ENCODE measurements at places on chromosomes 13 and 19. TPM values are rescaled to one million over a fixed set of nuclear protein-coding genes. Genes with fewer than 3 reads are reported as not detected.

GRCh38 chr13:102405499-102406100 lies 3.8 kb upstream of the FGF14 start:
- peaks cover 8% of the 10 kb centered on the region for H3K4me1 ChIP-seq
- no peak overlapping the region for H3K27ac ChIP-seq
- no peak overlapping the region for H3K4me3 ChIP-seq
- H3K27me3 ChIP-seq = no peaks in the 10 kb centered on the region
- H3K36me3 ChIP-seq = no peaks in the 10 kb centered on the region

DNA sequence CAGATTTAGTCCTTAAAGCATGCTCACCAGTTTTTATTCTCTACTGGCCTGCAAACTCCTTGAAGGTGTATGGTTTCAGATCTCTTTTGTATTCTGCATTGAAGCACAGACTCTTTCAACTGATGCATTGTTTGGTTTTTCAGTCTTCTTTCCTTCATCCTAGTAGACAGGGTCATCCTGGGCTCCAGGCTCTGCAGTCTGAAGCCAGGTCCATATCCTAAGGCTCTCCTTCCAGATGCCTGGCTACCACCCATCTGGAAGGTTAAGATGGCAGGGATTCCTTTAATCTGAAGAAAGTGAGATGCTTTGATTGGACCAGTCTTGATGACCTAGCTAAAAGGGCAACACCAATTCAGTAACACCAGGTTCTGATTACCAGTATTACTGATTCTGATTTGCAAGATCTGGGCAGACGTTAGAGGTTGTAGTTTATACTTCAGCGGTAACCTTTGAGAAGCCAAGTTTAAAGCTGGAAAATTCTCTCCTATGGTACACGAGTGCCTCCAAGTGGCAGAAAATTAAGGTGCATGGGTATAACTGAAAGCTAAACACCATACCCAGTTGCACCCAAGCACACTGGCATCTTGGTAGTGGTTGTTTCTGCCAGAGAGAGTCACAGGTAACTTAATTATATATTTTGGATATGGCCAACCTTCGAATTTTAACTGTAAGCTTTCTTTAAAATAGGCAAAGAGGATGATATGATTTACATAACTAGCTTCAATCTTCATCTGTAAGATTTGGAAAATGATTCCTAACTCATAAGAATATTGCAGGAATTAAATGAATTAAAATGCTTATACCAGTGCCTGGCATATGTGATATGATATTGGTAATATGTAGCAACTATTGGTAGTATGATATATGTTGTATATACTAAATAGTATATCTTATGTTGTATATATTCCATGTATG lies 1651.9 kb upstream of the MIR17HG start:
- no peak overlapping the region for H3K4me3 ChIP-seq
- H3K27me3 ChIP-seq = no peaks in the 10 kb centered on the region
- H3K27ac ChIP-seq = no peak overlapping the region
- no peak for DNase-seq

DNA sequence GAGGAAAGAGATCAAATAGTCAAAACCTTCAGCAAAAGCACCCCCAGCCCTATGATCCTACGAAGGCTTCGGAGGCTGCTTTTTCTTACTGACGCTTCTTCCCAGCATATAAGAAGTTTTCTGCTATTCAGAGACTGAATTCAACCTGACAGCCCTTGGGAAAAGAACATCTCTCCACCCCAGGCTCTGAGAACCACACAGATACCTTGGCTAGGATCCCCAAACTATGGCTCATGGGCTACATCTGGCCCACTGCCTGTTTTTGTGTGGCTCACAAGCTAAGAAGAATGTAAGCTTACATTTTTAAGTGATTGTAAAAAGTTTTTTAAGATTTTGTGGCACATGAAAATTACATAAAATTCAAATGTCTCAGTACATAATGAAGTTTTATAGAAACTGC lies 3.0 kb downstream of the SLC15A1 start:
- peaks cover 55% of the 10 kb centered on the region for H3K27me3 ChIP-seq
- no peak overlapping the region for H3K4me3 ChIP-seq
- H3K36me3 ChIP-seq = no peaks in the 10 kb centered on the region
- H3K4me1 ChIP-seq = peaks cover 8% of the 10 kb centered on the region
- DNase-seq = no peak
- H3K27ac ChIP-seq = no peak overlapping the region

GRCh38 chr13:70430256-70430655 lies 322.0 kb upstream of the KLHL1 start:
- no peaks in the 10 kb centered on the region for H3K27me3 ChIP-seq
- no peak for DNase-seq
- H3K36me3 ChIP-seq = no peaks in the 10 kb centered on the region
- no peaks in the 10 kb centered on the region for H3K4me1 ChIP-seq
- H3K27ac ChIP-seq = no peak overlapping the region

SLITRK5 gene
- 0.06 TPM for total RNA-seq

GRCh38 chr13:46478651-46479050 lies 74.3 kb upstream of the LRCH1 start:
- H3K4me3 ChIP-seq = no peak overlapping the region
- H3K27me3 ChIP-seq = no peaks in the 10 kb centered on the region
- no peaks in the 10 kb centered on the region for H3K36me3 ChIP-seq
- no peak overlapping the region for H3K27ac ChIP-seq
- no peak for DNase-seq

- no peaks in the 10 kb centered on the region for H3K36me3 ChIP-seq
- DNase-seq = no peak
- no peaks in the 10 kb centered on the region for H3K4me1 ChIP-seq
- no peak overlapping the region for H3K27ac ChIP-seq
- H3K4me3 ChIP-seq = no peak overlapping the region
Observed at GRCh38 chr13:84994582-84994981, 804.6 kb downstream of the SLITRK6 start.

DNA sequence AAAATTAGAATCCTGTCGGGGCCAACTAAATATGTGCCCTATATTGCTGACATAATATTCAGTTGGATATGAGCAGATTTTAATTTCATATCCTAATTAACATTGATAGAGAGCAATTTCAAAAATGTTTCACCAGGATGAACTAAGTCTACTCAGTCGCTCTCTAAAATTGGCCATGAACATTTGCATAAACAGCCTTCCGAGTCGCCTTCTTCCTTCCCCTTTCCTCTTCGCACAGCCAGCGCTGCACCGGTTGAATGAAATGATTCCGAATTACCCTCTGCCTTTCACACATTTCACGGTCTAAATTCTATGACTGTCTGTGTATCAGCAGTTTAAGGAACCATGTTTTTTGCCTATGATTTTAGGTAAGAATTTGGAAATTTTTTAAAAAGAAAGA lies 413.7 kb downstream of the LIG4 start:
- H3K4me1 ChIP-seq = no peaks in the 10 kb centered on the region
- DNase-seq = no peak
- no peak overlapping the region for H3K27ac ChIP-seq
- no peaks in the 10 kb centered on the region for H3K27me3 ChIP-seq
- no peak overlapping the region for H3K4me3 ChIP-seq

DNA sequence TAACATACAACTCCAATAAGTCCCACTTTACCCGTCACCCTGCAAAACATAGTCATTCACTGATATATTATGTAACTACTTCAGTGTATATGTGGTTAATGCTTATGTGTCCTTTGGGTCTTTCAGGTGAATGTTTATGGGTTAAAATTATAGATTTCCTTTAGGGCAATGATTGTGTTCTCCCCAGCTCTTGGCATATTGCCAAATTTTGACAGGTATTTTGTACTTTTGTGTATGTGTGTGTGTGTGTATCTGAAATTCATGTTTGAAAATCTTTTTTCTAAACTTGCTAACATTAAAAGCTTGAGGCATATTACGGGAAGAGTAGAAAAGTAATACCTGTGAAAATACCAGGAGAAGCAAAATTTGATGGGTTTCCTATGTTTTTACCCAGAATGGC lies 8.2 kb downstream of the CDK8 start:
- no peak overlapping the region for H3K27ac ChIP-seq
- no peaks in the 10 kb centered on the region for H3K36me3 ChIP-seq
- no peaks in the 10 kb centered on the region for H3K27me3 ChIP-seq
- DNase-seq = no peak
- peaks cover under 1% of the 10 kb centered on the region for H3K4me1 ChIP-seq

SERP2 gene
- 1.5 TPM for total RNA-seq

DNA sequence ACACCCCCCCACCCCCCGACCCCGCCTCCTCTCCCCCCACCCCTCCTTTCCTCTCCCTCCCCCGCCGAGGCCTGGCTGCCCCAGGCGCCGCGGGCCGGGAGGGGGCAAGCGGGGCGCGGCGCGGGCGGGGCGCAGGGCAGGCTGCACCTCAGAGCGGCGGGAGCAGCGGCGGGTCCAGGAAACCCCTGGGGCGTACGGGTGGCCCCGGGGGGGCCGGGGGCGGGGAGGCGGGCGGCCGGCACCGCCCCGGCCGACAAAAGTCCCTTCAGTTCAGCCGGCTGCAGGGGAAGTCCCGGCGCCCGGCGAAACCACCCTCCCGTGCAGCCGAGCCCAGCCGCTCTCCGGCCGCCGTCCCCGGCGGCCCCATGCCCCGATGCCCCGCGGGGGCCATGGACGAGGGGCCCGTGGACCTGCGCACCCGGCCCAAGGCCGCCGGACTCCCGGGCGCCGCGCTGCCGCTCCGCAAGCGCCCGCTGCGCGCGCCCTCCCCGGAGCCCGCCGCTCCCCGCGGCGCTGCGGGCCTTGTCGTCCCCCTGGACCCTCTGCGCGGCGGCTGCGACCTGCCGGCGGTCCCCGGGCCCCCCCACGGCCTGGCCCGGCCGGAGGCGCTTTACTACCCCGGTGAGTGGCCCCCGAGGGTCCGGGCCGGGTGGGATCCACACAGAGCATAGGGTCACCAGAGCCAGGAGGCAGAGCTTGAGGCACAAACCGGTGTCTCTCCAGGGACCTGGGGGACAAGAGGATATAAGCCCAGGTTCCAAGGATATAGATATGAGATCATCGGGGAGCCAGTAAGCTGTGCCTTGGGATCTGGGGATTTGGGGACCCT lies at the start of gene BCL3:
Gene BCL3 (plus strand): TSS at position 283 of the 829 bp plus-strand sequence. CDS start 83 bp downstream, at position 366.
- no peak for DNase-seq
- H3K36me3 ChIP-seq = peaks cover 6% of the 10 kb centered on the region
- H3K4me3 ChIP-seq = peak within 1 kb of the TSS; percentile 81
- H3K4me1 ChIP-seq = peaks cover 61% of the 10 kb centered on the region

ZNF628 gene
- 8.7 TPM for total RNA-seq

KIR2DL3 gene
- not detected for total RNA-seq

SLC8A2 gene
- 0.08 TPM for total RNA-seq

GRCh38 chr19:48490981-48491792 lies 20.4 kb downstream of the LMTK3 start:
- peak overlapping the region; percentile 30 for H3K27ac ChIP-seq
- no peak overlapping the region for H3K4me3 ChIP-seq
- H3K27me3 ChIP-seq = no peaks in the 10 kb centered on the region
- DNase-seq = no peak
- H3K4me1 ChIP-seq = peaks cover 39% of the 10 kb centered on the region

FGF21 gene
- not detected for total RNA-seq

USHBP1 gene
- total RNA-seq = 4.8 TPM

RPS5 gene
- 1,935 TPM for total RNA-seq

GRCh38 chr19:56324436-56324835 lies 9.8 kb upstream of the ZSCAN5A start:
- H3K27me3 ChIP-seq = no peaks in the 10 kb centered on the region
- H3K4me1 ChIP-seq = no peaks in the 10 kb centered on the region
- H3K4me3 ChIP-seq = no peak overlapping the region
- no peak overlapping the region for H3K27ac ChIP-seq
- no peaks in the 10 kb centered on the region for H3K36me3 ChIP-seq

DNA sequence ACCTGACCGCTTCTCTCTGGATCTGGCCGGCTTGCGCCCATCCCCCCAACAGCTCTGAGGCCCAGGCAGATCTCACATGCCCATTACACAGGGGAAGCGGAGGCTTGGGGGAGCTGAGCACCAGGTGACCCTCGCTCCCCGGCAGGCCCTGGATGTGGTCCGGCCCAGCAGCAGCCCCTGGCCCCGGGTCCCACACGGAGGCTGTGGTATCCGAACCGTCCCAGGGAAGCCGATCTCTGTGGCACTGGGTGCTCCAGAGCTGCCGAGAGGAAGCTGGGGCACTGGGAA lies 27.7 kb downstream of the SBNO2 start:
- no peaks in the 10 kb centered on the region for H3K27me3 ChIP-seq
- no peak overlapping the region for H3K4me3 ChIP-seq
- peaks cover 93% of the 10 kb centered on the region for H3K36me3 ChIP-seq

Measured in esophagus squamous epithelium (tissue), 5 donors.